ENCODE measurements at places on chromosomes 13 and 19.
A peak's percentile ranks its signal among the peaks of the same experiment; 100 is the strongest.

- no peak for DNase-seq
Observed at GRCh38 chr13:103772576-103772975, 706.4 kb upstream of the SLC10A2 start.

DNA sequence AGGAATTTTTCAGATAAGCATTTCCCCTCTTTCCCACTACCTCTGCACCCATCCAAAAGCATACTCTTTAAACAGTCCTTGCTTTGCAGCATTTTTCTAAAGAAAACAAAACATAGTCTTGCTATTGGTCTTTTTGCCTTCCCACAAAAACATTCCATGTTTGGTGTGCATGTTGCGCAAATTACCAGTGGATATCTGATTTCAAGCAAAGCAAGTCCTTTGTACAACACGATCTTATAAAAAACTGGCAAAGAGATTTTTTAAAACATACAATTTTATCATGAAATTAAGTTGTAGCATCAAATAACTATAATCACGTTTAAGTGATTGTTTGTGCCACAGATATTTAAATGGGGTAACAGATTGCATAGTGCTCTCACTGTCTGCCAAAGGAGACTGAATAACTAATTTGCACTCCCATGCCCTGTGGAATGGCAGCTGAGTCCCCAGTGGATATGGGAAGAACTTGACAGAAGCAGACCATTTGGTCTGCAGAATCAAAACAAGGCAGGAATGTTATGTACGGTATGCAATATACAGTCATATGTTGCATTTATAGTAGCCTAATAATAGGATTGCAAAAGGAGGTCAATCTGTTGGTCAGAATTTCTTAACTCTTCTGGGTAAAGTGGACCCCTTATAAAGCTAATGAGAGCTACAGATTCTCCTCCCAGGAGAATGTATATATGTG lies 285.7 kb downstream of the TBC1D4 start:
- DNase-seq = peak; percentile 87

- DNase-seq = no peak
Observed at GRCh38 chr13:99275093-99275469, 16.9 kb upstream of the GPR18 start.

- DNase-seq = peak; percentile 63
Observed at GRCh38 chr13:101474419-101474957, 22.0 kb downstream of the ITGBL1 start.

DNA sequence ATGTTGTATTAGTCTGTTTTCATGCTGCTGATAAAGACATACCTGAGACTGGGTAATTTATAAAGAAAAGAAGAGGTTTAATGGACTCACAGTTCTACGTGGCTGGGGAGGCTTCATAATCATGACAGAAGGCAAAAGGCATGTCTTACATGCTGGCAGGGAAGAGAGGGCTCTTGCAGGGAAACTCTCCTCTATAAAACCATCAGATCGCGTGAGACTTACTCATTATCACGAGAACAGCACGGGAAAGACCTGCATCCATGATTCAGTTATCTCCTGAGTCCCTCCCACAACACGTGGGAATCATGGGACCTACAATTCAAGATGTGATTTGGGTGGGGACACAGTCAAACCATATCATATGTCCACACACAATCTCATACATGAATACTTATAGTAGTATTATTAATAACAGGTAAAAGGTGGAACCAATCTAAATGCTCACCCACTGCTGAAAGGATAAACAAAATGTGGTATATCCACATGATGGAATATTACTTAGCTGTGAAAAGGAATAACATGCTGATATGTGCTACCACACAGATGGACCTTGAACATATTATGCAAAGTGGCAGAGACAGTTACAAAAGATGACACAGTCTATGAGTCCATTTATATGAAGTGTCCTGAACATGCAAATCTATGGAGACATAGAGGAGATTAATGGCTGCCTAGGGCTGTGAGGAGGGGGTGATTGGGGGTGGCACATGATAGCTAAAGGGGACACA lies 20.9 kb upstream of the CEBPA start:
- DNase-seq = no peak

DNA sequence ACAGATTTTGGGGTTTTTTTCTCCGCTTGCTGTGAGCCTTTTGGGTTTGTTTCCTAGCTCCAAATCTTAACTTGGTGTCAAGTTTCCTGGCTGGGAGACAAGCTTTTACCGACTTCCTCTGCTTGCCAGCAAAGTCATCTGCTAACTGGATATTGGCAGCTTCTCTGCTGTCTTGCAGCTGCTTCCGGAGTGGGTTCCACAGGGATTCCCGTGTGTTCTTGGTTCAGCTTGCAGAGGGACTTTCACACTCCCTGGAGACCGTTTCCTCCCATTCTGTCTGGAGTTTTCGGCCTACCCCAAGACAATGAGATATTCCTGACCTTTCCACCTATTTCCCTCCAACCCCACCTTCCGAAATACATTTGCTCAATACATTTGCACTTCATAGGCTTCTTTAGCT lies 2.2 kb upstream of the COLGALT1 start:
- peak; percentile 90 for DNase-seq

DNA sequence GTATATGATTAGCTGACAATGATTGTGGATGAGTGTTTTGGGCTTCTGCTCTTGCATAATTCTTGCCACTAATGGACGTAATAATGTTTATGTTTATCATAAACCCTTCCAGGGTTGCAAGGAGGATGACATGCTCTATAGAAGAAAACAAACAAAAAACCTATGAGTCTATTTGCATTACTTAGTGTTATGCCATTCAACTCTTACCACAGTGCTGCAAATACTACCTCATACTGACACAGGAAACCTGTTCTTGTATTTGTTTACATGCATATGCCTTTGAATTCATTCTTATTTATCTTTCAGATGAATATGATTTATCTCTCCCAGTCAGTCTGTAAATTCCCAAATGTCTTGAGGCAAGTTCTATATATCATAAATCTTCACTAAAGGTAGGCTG lies 39.6 kb upstream of the FREM2 start:
- no peak for DNase-seq

GRCh38 chr19:7595466-7596133 lies at the start of gene CAMSAP3:
Gene CAMSAP3, plus strand, starts transcription at chr19:7595863. Its CDS starts 140 bp downstream, at chr19:7596003.
- DNase-seq = peak; percentile 26

DNA sequence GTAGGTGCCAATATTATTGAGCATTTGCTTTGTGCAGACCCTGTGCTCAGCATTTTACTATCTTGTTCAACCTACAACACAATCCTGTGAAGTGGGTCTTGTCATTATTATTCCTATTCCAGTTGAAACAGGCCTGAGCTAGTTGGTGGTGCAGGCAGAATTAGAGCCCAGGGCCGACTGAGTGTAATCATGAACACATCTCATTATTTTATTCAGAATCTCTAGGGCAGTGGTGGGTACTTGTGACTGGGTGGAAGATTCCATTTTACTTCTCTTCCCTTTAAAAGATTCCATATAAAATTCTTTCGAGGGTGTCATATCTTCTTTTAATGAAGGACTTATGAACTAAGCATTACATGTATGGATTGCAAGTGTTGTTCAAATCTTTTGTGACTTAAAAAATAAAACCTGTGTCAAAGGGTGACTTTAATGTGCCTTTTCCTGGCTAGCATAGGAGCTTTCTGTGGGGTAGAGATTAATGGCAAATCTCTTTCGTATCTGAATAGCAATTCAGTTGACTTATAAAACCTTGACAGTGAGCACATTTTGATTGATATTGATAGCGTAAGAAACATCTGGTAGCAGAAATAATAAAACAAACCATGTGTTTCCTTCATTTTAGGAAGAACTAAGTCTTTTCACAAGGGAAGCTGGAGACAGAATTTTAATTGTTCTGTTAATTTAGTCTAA lies 20.3 kb downstream of the B3GLCT start:
- no peak for DNase-seq

- DNase-seq = peak; percentile 95
Observed at GRCh38 chr19:7522072-7522922, at the start of gene MCOLN1. Gene MCOLN1, plus strand, starts transcription at chr19:7522624. Its CDS starts 127 bp downstream, at chr19:7522751.

DNA sequence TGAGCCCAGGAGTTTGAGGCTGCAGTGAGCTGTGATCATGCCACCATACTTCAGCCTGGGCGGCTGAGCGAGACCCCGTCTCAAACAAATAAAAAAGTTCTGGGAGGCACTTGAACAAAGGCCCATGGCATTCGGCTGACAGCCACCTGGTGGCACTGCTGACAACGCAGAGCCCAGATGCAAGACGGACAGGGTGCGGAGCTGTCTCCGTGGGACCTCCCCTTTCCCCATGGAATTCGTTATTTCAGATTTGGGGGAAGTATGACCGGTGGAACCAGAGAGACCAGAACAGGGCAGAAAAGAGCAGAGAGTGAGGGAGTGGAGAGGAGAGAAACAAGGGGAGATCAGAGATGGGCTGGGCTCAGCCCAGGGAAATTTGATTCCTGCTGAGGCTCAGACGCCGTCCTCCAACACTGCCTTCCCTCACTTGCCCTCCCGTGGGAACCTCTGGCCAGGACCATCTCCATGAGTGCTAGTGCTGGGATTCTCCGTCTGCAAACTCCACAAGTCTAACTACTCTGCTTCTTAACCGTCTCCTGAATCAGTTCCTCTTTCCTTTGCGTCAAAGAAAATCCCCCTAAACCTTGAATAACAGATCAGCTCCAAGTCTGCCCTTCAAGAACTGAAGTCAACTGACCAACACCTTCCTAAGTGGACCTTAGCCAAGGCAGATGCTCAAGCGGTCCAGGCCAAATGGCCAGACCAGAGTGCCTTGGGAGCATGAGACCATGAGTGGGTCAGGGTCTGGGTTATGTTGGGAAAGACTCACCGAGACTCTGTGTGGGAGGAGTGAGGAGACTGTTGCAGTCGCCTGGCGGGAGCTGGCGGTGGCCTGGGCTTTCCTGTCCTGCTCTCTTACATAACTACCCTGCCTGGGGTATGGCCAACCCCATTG lies 11.9 kb upstream of the ATF5 start:
- DNase-seq = no peak

DNA sequence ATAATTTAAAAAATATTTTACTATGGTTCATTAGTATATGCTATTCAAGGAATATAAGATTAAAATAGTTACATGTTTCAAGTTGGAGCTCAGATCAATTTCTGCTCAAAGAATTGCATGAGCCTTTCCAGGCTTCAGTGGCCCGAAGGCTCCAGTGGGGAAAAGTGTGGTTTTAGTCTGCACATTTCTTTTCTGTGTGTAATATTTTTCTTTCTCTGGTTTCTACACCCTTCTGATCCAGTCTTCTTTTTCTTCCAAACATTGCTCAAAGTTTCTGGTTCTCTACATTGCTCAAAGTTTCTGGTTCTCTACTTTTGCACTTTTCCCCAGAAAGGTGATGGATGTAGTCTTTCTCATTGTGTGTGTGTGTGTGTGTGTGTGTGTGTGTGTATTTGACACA lies 64.7 kb upstream of the OXGR1 start:
- DNase-seq = no peak

DNA sequence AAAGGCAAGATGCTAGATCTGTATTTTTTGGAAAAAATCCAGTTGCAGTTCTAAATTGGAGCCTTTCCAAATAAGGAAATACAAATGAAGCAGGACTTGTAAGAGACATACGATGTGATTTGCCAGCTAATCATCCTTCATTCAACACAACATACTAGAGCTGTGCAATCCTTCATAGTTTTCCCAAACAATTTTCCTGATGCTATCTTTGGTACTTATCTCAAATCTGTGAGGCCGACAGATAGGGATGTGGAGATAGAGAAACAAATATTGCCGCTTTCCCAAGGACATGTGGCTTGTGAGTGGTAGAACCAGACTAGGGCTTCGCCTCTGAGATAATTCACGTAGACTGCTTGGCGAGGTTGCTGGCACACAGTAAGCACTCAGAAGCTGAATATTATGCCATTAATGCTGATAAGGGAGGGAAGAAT lies 176.6 kb downstream of the LMO7 start:
- no peak for DNase-seq

- DNase-seq = no peak
Observed at GRCh38 chr19:4660993-4661392, 9.1 kb downstream of the MYDGF start.

Data from fibroblast of the conjunctiva (primary cell).